ENCODE measurements at places on chromosomes 2 and 18.

DNA sequence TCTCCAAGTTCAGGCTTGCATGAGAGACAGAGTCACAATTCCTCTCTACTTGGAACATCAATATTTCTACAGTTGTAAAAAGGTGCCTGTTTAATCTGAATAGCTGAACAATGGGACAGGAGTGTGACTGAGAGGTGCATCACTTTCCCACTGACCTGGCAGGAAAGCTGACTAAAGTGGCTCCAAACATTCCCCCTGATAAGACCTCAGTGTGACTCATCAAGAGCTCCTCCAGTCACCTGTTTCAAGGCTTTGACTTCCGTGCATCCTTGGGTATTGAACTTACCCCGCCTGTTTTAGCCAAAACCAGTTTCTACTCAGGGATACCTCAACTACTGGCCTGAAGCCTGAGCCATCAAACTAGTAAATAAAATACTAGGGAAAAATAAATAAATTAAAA lies 453.9 kb upstream of the DDX18 start:
- DNase-seq, result no peak

GRCh38 chr2:70518557-70518956 lies 35.1 kb downstream of the TGFA start:
- DNase-seq, result no peak

- DNase-seq, result peak; percentile 48
Observed at GRCh38 chr18:26813043-26813442, 52.5 kb downstream of the AQP4 start.

GRCh38 chr2:168699844-168700417 lies 102.5 kb upstream of the NOSTRIN start:
- no peak for DNase-seq

DNA sequence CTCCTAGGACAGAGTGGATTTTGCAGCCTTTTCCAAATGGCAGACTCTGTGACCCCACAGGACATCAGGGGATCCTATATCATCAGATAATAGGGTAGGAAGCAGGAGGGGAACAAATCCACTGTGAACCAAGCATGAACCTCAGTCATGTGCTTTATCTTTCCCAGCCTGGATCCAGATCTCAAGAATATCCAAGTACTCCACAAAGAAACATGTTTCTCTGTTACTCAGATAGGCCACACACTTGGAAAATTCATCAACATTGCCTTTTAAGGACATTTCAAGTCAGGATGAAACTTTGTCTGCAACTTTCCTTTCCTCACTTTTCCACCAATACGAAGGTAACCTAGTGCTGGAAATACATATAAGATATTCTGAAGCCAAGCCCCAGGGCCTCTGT lies 85.8 kb downstream of the RDH14 start:
- no peak for DNase-seq
